Putamen (tissue), 1 donor: ENCODE measurements at places on chromosomes 2 and 18.
A peak's percentile ranks its signal among the peaks of the same experiment; 100 is the strongest.

GRCh38 chr2:216044883-216045486 is 31.6 kb upstream of the MREG start:
- DNase-seq, result no peak

DNA sequence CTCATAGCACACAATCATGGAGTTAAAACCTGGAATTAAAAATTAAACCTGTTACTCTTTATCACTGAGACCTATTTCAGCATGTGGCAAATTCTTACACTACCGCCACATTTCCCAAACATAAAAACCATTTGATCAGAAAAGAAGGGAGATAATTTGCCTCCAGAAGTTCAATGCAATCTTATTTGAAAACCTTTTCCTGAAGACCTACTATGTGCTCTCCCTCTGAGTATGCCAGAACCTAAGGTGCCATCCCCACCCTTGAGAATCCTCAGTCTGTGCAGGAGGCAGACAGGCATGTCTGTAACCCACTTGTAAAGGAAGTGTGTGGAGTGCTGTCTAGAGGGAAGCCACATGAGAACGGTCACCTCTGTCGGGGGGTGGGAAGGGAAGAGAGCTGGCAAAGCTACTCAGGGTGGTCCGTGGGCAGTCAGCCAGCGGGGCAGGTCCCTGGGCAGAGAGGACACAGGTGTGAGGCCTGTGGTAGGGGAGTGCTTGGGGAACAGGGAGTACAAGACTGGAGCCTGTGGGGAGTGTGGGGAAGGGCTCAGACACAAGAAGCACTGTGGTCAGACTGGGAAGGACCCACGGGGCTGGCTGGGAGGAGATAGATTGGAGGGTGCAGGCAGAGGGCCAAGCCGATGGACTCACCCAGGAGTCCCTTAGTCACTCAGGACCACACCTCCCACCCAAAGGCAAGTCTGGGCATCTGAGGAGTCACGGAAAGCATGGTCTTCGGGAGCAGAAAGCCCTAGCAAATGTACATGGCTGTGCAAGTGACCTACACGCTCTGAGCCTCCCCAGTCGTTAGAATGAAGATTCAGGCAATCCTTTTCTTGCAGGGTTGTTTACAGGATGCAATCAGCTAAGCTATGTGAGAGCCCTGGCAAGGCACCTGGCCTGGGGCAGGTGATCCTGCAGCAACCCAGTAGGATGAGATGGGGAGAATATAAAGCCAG is 22.8 kb downstream of the CRACDL start:
- DNase-seq, result no peak

- DNase-seq, result no peak
Measured at GRCh38 chr2:68448671-68449653, 18.1 kb downstream of the FBXO48 start.

- DNase-seq, result no peak
Measured at GRCh38 chr2:203928849-203929248, 7.7 kb upstream of the ICOS start.

- no peak for DNase-seq
Measured at GRCh38 chr2:172953970-172954852, 121.4 kb upstream of the MAP3K20 start.

- DNase-seq, result no peak
Measured at GRCh38 chr18:20996418-20996817, 115.2 kb downstream of the ROCK1 start.

DNA sequence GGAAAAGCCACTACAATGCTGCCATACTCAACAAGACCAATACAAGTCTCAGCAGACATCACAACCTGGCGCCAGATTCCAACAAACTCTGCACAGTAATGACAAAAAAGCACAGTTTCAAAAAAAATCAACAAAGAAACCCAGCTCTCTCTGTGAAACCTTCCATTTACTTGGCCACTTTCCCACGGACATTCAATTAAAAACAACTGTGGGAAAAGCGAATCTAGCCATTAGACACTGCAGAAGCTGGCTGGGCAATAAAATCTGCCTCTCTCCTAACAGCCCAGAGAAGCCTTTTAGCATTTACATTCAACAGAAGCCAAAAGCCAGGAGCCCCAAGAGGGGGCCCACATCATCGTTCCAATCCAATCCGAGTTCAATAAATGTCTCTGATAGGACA is 128.9 kb downstream of the HDAC4 start:
- no peak for DNase-seq

- no peak for DNase-seq
Measured at GRCh38 chr2:100980046-100980445, 22.0 kb upstream of the RPL31 start.

DNA sequence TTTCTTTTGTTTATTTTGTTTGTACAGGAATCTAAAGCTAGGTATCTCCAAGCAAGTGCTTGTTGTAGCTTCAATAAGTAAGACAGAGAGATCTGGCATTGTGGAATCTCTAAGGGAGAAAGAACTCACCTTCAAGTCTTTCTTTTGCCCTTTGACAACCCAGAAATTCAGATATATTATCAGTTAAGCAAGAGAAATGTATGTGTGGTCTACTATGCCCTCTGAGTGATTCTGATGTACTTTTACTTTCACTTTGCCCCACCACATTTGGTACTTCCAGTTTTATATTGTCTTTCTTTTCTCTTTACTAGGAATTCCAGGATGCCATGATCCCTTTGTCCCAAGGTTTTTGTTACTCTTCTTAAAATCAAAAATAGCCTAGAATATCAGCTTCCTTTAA is 259.6 kb upstream of the PIK3C3 start:
- DNase-seq, result no peak

GRCh38 chr2:2866459-2866858 is 511.2 kb downstream of the EIPR1 start:
- DNase-seq, result no peak

- DNase-seq, result no peak
Measured at GRCh38 chr2:128280901-128281321, 37.8 kb downstream of the HS6ST1 start.

- DNase-seq, result no peak
Measured at GRCh38 chr18:49023938-49024803, 73.4 kb upstream of the SMAD7 start.

DNA sequence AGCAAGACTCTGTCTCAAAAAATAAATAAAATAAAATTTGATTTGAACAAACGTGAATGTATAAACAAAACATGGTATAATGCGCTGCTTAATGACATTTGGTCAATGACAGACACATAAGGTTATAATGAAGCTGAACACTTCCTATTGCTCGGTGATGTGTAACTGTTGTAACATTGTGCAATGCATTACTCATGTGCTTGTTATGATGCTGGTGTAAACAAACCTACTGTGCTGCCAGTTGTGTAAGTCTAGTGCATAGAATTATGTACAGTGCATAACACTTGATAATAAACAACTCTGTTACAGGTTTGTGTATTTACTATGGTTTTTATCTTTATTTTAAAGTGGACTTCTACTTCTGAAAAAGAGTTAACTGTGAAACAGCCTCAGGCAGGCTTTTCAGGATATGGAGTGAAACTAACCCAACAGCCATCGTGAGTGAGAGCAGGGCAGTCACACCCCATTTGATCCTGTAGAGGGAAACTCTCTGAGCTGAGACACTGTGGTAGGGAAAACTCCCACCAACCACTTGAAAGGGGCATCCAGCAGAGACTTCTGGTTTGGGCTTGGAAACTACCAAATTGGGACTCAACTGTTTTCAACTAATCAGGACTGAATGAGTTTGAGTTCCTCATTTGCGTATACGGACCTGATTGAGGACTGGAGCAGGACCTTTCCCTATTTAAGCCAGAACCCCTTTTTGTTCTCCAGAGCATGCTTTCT is 8.7 kb upstream of the RPRD1A start:
- no peak for DNase-seq

GRCh38 chr2:210862283-210863065 is 306.1 kb downstream of the CPS1 start:
- no peak for DNase-seq

DNA sequence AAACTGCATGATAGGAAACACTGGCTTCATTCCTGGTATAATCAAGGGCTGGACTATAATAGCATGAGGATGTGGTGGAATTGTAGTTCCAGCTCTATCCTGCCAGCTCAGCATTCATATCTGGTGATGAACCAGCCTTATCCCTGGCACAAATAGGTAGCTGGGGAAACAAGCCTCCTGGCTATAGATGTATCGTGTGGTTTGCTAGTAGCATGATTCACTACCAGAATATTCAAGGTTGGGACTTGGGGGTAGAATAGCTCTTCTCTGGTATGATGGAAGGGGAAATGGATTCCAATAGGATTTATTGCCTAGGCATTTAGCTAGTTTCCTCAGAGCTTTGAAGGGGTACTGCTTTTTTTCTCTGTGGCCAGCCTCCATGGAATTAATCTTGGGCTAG is 532.8 kb downstream of the FBXO15 start:
- DNase-seq, result no peak

DNA sequence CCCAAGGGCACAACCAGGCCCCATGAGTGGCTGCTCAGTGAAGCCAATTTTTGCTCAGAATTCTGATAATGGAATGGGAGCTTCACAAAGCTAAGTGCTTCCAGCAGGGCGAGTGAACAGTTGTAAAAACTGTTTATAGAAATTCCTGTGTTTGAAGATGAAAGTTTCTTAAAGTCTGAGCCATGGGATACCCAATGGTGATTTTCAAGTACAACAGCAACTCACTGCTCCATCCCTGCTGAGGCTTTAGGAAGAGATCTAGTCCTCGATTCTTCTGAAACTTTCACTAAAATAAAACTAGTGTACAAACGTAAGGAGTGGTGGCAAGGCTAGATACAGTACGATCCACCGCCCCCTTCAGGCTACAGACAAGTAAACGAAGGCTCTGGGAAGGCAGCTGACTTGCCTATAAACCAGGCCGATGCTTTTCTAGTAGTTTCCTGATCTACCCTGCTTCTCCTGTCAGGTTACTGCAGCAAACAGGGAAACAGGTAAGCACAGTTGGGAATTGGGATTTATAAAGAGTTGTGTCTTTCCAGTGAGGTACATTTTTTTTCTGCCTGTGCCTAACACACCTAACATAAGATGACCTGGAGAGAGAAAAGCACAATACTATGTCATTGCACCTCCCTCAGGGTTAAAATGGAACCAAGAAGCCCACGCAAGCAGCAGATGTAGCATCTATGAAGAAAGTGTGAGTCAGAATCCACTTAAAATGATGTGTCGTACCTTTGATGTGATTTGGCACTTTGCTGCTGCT is 108.7 kb downstream of the UXS1 start:
- peak; percentile 72 for DNase-seq

DNA sequence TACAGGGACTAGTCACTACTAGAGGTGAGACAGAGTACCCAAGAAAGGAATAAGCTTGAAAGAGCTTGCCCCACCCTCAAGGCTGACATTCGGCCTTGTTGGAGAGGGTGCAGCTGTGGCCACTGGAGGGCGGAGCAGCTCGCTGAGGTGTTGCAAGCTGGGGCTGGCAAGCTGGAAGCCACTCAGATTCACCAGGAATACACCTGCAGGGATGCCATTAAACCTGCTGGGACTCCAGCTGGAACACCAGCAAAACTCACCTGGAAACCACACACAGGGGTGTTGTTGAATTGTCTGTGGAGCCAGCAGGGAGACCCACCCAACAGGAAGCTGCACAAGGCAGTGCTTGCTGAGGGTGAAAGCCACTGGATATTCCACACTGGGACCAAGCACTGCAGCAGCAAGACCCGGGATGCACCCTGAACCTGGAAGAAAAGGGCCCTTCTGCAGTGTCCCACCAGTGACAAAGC is 26.1 kb downstream of the KCTD18 start:
- no peak for DNase-seq

DNA sequence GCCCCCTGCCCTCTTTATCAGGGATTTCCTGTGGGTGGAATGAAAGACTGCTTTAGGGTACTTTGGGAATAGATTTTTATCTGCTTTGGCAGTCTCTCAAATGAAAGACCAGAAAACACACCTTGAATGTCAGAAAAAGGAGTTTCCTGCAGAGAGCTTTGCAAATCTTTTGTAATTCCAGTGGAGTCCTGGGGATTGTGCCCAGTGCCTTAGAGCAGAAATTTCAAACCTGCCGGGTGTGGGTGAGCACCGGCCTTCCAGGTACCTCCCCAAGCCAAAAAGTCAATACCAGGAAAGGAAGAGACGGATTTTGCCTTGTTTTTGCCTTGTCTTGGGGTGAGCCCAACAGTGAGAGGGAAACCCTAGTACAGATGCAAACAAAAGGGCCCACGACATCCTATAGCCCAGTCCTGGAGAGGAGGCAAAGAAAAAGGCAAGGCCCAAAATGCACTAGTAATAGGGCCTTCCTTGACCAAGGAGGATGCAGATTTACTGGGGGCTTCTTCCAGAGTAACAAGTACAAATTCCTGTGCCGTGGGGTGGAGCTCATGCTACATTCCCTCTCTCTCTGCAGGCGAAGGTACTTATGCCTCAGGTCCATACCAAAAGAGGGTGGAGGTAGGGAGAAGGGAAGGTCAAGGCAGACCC is 36.4 kb downstream of the FOXI3 start:
- DNase-seq, result no peak

- no peak for DNase-seq
Measured at GRCh38 chr18:47901624-47902362, 28.7 kb downstream of the SMAD2 start.

- no peak for DNase-seq
Measured at GRCh38 chr18:6311456-6312215, 103.1 kb downstream of the L3MBTL4 start.

- no peak for DNase-seq
Measured at GRCh38 chr2:66782780-66783361, 347.9 kb downstream of the MEIS1 start.

GRCh38 chr18:33156906-33157470 is 283.5 kb downstream of the CCDC178 start:
- no peak for DNase-seq

- no peak for DNase-seq
Measured at GRCh38 chr2:142865924-142866323, 11.5 kb upstream of the KYNU start.

- no peak for DNase-seq
Measured at GRCh38 chr2:122736279-122736678, 980.8 kb downstream of the TSN start.

- DNase-seq, result no peak
Measured at GRCh38 chr18:22469926-22470247, 52.2 kb upstream of the CTAGE1 start.

DNA sequence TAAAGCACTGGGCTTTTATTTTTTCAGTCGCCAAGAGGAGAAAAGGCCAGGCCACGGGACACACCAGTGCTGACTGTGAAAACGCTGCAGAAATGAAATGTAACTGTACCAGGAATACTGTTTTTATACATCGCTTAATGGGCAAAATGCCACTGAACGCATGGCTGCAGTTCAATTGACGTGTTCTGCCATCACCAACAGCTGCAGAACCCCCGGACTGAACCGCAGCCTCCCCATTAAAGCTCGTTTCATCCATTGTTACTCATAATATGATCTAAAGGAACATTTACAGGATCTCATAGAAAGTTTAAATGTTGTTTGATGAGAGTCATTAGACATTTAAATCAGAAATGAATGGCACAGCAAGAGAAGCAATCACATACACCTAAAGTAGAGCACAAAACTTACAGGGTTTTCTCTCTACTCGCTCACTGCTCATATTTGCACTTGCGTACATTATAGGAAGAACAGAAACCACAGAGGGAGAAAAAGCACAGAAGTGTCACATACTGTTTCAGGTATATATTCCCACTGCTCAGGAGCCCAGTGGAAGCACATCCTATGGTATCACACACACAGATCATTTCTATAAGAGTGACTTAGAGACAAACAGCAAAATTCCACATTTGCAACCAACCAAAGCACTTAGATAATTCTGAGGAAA is 35.3 kb downstream of the TCF4 start:
- no peak for DNase-seq

GRCh38 chr2:156455361-156455975 is 19.3 kb downstream of the GPD2 start:
- DNase-seq, result no peak

- DNase-seq, result no peak
Measured at GRCh38 chr2:113116100-113116958, 11.1 kb upstream of the IL1RN start.

- DNase-seq, result no peak
Measured at GRCh38 chr18:49476664-49477411, 10.2 kb downstream of the C18orf32 start.

GRCh38 chr2:10393640-10393982 is 54.5 kb downstream of the ODC1 start:
- no peak for DNase-seq
